Putamen (tissue), 1 donor: ENCODE measurements at places on chromosomes 16 and 17.

DNA sequence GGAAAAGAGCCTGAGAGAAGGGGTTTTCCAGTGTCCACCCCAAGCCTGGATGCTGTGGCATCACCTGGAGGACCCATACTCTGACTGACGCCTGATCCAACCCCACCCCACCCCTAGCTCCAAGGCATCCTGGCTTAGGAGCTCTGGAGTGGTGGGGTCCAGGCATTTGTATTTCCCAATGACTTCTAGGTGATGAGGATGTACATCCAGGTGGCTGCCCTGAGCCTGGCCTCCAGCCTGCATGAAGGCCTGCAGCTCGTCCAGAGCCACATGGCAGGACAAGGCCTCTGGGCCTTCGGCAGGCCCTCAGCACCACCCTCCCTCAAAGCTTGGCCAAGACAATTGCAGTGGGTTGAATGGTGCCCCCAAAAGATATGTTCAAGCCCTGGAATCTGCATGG lies 347.5 kb downstream of the C16orf95 start:
- no peak for DNase-seq

- DNase-seq: no peak
Measured at GRCh38 chr16:77868052-77868451, 79.7 kb downstream of the VAT1L start.

GRCh38 chr16:10745841-10746240 lies 2.2 kb downstream of the NUBP1 start:
- DNase-seq: no peak

- DNase-seq: peak; percentile 89
Measured at GRCh38 chr17:75785016-75785890, 647 bp downstream of the UNK start.

DNA sequence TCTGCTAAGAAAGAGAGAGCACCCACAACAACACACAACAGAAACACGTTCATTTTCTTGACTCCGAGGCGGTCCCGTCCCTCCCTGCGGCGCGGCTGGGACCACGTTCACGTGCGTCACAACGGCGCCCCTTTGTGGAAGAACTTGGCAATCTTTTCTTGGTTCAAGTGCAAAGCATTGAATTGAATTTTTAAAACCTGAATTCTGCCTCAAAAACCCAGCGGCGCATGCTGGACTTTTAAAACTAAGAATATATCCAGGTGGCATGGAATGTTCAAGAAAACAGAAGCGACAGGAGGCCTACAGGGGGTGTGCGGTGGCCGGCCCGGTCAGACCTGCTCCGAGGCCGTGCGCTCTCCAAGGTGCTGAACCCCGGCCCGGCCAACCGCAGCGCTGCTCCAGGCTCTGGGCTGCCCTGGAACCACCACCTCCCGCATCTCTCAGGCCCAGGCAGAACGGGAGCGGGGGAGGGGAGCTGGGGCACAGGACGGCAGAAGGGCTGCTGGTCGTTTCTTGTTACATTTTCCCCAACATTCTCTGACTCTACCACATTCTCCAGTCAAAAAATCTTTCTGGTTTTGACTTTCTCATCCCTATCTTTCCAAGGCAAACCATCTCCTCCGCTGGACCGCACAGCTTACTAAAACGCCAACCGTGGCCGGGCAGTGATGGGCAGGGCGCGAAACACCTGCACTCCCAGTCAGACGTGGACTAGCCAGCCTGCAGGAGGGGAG lies 3.4 kb upstream of the HEXD start:
- DNase-seq: peak; percentile 47

- no peak for DNase-seq
Measured at GRCh38 chr17:29155966-29156338, 24.2 kb downstream of the MYO18A start.
